Ascending aorta (tissue), 2 donors: ENCODE measurements at places on chromosomes 2 and 18.

- no peak for DNase-seq
Measured at GRCh38 chr18:48786455-48787202, 164.1 kb downstream of the SMAD7 start.

GRCh38 chr2:192700934-192701333 is 506.2 kb upstream of the TMEFF2 start:
- DNase-seq = no peak

- no peak for DNase-seq
Measured at GRCh38 chr2:10497797-10498251, 49.7 kb upstream of the ODC1 start.

GRCh38 chr2:54716375-54716774 is 7.1 kb upstream of the EML6 start:
- DNase-seq = no peak

- no peak for DNase-seq
Measured at GRCh38 chr18:49730951-49731391, 82.4 kb downstream of the ACAA2 start.

DNA sequence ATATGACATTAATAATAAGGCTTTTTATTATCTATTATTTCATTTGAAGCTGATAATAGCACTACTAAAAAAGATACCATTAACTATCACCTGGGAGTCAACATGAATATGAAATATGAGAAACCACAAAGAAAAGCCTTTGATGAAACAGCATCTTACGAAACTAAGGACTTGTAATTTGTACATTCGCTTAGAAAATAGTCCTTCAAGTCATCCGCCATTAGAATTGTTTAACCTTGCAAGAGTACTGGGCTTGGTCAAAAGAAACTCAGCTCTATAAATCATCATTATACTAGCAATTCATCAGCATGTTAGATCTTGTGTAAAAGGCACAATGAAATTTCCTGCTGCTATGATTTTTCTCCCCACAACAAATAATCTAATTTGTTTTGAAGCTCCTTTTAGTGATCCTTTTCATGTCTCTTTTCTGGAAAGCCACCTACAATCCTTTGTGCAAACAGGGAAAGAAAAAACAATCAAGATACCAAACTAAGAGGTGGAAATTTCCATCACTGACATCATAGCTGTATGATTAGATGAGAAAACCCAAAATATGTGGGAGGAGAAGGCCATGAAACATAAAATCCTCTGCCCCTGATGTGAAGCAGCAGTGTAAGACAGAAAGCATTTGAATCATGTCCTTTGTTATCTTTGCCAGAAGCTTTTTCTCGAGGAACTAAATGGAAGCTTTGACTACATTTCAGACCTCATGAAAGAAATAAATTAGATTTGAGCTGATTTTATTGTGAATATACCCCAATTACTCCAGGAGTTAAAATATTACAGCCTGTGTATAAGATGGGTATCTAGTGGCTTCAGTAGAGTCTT is 31.2 kb downstream of the SCN9A start:
- no peak for DNase-seq

DNA sequence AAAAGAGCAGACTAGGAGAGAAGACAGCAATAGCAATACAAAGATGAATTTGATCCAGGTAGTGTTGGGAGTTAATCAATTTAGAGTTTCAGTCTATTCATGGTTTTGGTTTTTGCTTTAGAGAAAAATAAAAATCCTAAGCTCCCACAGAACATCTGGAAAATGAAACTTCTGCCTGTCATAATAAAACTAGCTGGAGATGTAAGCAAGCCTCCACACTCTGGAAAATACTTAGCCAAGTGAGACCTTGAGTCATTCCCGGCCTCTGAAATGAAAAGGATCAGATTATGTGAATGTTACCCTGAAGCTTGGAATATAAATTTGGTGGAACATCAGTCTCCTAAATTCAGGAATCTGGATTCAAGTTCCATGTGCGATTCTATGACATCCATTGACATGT is 485.6 kb upstream of the SPRED2 start:
- DNase-seq = no peak

- no peak for DNase-seq
Measured at GRCh38 chr18:22132258-22132657, 37.1 kb upstream of the GATA6 start.

DNA sequence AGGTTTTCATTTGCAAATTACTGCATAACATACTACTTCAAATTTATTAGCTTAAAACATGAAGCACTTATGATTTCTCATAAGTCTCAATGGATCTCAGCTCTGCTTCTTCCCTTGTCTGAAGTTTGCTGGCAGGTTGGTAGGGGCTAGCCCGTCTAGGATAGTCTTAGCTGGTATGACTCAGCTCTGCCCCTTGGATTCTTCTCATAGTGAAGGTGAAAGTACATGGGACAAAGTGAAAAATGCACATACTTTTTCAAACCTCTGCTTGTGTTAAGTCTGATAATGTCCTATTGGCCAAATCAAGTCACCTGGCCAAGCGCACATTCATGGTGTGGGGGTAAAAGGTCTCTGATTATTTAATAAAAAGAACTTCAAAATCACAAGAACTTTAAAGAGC is 184.8 kb upstream of the VWC2L start:
- DNase-seq = no peak

- DNase-seq = no peak
Measured at GRCh38 chr2:119063177-119063576, 95.4 kb downstream of the C1QL2 start.

GRCh38 chr18:10152475-10152874 is 238.7 kb downstream of the VAPA start:
- no peak for DNase-seq

DNA sequence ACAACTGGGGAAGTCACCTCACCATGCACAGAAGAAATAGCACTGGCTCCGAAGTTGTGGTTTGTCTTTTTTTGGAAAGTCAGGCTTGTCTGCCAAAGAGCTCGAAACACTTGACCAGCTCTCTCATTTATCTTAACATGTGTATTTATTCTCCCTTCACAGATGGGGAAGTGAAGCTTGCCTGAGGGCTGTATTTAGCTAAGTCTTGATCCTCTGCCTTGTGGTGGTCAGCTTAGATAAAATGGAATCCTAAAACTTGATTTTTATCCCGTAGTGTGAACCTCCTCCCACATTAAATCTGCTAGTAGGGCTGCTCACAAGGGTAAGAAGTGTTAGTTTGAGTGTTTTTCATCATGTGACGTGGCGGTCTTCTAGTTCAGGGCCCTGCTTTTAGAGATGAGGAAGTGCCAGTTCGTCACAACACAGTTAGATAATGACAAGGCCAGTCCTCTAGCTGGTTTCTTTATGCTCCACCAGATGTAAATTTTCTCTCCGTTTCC is 89.7 kb downstream of the TMEM247 start:
- DNase-seq = no peak

DNA sequence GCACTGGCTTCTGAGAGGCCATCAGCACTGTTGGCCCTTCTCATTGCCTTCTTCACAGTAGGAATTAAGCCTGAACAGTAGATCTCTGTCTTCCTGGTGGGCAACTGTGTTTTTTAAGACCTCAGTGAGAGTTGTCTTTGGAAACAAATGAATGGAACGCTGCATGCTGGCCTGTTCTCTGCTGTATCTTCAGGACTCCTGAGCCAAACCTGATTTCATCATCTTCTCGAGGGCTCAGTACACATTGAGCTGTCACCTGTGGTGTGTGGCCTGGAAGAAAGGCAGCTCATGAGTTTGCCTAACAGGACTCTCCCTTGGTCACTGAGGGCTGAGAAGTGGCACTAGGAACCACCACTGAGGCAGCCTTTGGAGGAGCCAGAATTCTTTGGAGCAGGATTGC is 39.7 kb downstream of the SH3RF3 start:
- DNase-seq = peak; percentile 56
